ENCODE measurements at places on chromosomes 16 and 17. TPM values are rescaled to one million over a fixed set of nuclear protein-coding genes. Genes with fewer than 3 reads are reported as not detected.

Gene MYH11
- total RNA-seq: 0.05 TPM

Gene KRT20
- total RNA-seq: 0.61 TPM

Gene ACE
- total RNA-seq: 0.71 TPM

Gene SLC16A6
- 0.43 TPM for total RNA-seq

Gene HS3ST4
- total RNA-seq: not detected

Gene CMTM2
- not detected for total RNA-seq

Gene HOXB1
- total RNA-seq: not detected

Gene CA7
- not detected for total RNA-seq

Gene SP2
- total RNA-seq: 18.7 TPM

Gene NAGS
- 1.1 TPM for total RNA-seq

Gene WNK4
- total RNA-seq: 1.2 TPM

Gene WDR45B
- 93.2 TPM for total RNA-seq

Gene DCAF7
- total RNA-seq: 60.4 TPM

Gene MIF4GD
- total RNA-seq: 40.8 TPM

Gene AXIN2
- total RNA-seq: 0.83 TPM

Gene SLC5A2
- total RNA-seq: 0.16 TPM

Gene KIF19
- total RNA-seq: not detected

Gene MYH3
- total RNA-seq: 0.99 TPM

Gene CDH8
- 0.44 TPM for total RNA-seq

Gene VKORC1
- 128 TPM for total RNA-seq

Gene TNFRSF17
- not detected for total RNA-seq

Gene SLC52A1
- 0.70 TPM for total RNA-seq

Gene RHBDL3
- 2.7 TPM for total RNA-seq

Gene PHOSPHO1
- 0.97 TPM for total RNA-seq

Gene GPR142
- total RNA-seq: not detected

Gene NTN3
- total RNA-seq: not detected

Gene ABCC6
- 1.6 TPM for total RNA-seq

Gene ZNF423
- 0.07 TPM for total RNA-seq

Gene TPSB2
- not detected for total RNA-seq

Gene TBC1D3I
- total RNA-seq: 0.46 TPM

Gene NMT1
- total RNA-seq: 168 TPM

Gene TMC7
- total RNA-seq: 9.9 TPM

Gene OGFOD1
- total RNA-seq: 68.7 TPM

Gene SOX15
- total RNA-seq: 0.30 TPM

Gene ZPBP2
- not detected for total RNA-seq

Gene HEATR9
- total RNA-seq: not detected

Gene NEURL4
- total RNA-seq: 38.9 TPM

Gene FA2H
- total RNA-seq: 27.5 TPM

Gene SLFN11
- 5.5 TPM for total RNA-seq

Gene ALDH3A2
- 150 TPM for total RNA-seq

Gene CCL17
- total RNA-seq: not detected

Gene LGALS9
- 2.0 TPM for total RNA-seq

Gene CBFA2T3
- total RNA-seq: 0.36 TPM
